ENCODE measurements at places on chromosomes 1 and 21.

- DNase-seq, result no peak
Observed at GRCh38 chr1:90955769-90956168, 66.1 kb downstream of the ZNF644 start.

DNA sequence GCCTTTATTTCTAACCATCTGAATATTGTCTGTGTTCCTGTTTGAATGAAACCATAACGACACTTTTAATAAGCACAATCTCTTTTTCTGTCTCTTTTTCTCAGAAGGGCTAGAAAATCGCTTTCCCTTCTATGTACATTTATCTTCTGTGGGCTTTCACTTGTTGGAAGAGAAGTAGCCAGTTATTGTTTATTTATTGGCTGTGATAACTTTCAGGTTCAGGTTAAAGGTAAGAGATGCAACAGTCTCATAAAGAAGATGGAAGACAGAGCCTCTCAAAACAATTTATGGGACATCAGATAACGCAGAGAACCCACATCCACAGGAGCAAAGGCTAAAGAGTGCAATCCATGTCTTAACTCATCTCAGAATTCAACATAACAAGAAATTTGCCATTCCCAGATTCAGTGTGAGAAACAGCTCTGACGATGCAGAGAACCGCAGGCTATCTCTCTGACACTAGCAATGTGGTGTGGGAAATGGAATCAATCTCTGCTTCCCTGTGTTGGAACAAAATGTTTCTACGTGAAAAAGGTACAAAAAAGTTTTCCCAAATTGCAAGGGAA, 4.1 kb upstream of the CD244 start:
- DNase-seq, result no peak

DNA sequence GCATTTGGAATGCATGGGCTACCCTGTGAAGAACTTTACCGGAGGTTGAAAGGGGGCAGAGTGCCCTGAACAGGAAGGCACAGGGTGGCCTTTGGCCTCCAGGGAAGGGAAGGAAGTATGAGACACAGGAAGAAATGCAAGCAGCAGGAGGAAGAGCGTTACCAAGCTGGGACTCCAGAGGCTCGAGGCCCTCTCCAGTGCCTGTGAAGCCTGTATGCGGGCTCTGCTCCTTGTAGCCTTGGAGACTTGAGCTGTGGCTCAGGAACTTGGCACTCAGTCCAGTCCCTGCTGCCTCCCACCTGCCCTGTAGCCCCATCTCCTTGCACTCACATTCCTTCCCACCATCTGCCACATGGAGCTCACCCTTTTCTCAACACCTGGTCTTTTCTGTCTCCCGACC, 33.5 kb upstream of the RNF19B start:
- DNase-seq, result no peak

GRCh38 chr1:161676441-161676840, 13.5 kb downstream of the FCGR2B start:
- no peak for DNase-seq

- no peak for DNase-seq
Observed at GRCh38 chr21:33840771-33841170, 74.8 kb downstream of the ATP5PO start.

DNA sequence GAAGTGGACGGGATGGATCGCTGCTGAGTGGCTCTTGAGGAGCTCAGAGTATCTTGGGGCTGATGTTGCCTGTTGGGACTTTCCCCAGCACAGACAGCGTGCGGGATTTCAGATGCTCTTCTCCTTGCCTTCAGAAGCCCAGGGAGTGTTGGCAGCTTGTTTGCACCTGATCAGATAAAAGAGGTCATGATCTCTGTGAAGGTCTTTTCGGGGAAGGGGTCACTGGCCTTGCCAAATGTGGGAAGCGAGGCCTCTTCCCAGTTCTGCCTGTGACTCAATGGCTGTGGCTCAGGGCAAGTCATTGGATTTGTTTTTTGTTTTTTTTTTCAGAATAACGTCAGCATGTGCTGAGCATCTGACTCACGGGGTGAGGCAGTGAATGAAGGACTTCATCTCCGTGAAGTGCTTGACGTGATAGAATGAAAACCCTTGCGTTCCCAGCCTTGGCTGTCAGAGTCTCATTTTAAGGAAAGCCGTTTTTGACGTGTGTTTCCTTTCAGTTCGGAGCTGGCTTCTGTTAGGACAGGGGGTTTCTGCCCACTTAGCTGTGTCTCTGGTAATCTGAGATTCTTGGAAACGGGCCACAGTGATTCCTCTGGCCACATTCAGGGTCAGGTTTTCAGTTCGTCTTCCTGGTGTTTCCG, 46.7 kb downstream of the GALNT2 start:
- DNase-seq, result peak; percentile 18

- no peak for DNase-seq
Observed at GRCh38 chr1:212678456-212679410, 20.9 kb downstream of the BATF3 start.

- DNase-seq, result no peak
Observed at GRCh38 chr1:25066731-25067517, 136.8 kb upstream of the RUNX3 start.

DNA sequence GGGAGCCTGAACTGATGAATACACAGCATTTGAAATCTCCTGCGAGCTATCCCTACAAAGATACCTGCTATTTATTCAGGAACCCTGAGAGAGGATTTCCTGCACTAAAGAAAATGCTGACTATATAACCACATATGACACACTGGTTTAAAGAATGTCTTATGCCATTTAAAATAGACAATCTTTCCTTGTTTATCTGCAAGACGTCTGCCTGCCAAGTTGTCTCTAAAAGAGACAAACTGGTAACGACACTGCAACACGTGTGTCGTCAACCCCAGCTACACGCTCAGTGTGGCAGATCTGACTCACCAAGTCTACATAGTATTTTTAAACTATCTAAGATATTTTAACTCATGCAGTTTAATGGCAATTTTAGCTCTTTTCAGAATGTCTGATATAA, 42.7 kb downstream of the APP start:
- peak; percentile 77 for DNase-seq

DNA sequence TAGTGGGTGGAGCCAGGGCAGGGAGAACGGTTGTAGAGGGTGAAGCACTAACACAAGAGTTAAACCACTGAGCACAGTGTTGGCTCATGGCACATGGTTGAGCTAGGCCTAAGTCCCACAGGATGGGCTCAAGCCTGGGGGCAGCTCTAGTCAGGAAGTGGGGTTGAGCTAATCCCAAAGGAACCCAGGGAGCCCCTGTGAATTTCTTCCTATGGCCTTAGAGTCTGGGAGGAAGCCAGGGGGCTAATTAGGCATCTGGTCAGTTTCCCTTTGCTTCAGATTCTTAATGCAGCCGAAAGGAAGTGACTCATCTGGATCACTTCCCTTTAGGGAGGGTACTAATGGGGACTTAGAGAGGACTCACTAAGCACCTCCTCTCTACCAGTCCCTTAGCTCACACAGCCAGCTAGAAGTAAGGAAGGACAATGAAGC, 10.1 kb downstream of the CFAP45 start:
- peak; percentile 86 for DNase-seq

GRCh38 chr1:14580986-14581385, 17.5 kb upstream of the KAZN start:
- DNase-seq, result no peak

GRCh38 chr1:19621274-19621950, 22.7 kb upstream of the NBL1 start:
- no peak for DNase-seq

DNA sequence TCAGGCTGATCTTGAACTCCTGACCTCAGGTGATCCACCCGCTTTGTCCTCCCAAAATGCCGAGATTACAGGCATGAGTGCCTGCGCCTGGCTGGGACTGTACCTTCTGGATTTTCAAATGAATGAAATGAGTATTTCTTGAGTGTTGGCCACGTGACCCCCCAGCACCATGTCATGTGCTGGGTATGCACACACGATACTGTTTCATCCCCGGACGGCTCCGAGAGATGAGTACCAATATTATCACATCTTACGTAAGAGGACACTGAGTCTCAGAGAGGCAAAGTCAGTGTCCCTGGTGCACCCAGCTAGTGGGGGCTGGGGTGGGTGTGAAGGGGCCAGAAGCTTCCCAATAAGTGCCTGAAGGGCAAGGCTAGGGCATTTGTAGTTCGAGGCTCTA, 780 bp upstream of the CROCC start:
- no peak for DNase-seq

- DNase-seq, result no peak
Observed at GRCh38 chr1:25944986-25945385, 38.8 kb upstream of the STMN1 start.

DNA sequence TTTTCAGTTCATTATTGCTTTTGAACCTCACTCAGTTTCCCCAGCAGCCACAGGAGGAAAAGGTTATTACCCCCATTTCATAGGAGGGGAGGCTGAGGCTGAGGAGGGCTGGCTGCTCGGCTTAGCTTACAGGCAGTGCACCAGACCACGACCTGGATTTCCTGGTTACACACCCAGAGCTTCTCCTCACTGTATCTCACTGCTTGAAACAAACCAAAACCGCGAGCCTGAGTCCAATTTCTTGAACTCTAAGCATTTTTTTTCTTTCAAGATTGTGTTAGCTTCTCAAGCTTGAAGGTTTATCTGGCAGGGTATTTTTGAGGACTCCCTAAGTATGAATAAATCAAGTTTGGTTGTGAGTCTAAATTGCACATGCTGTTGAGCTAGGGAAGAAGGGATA, 188.9 kb upstream of the EDN2 start:
- peak; percentile 5 for DNase-seq

GRCh38 chr1:77756052-77756754, 3.4 kb downstream of the USP33 start:
- DNase-seq, result no peak

GRCh38 chr1:177922209-177922608, 47.6 kb downstream of the SEC16B start:
- DNase-seq, result no peak

GRCh38 chr1:94679332-94680038, 137.9 kb upstream of the F3 start:
- DNase-seq, result no peak

GRCh38 chr1:115088115-115088778, 1.1 kb downstream of the TSPAN2 start:
- DNase-seq, result no peak

GRCh38 chr21:15431053-15431452, 298.7 kb upstream of the USP25 start:
- DNase-seq, result no peak

GRCh38 chr1:160376525-160377131, 9.8 kb downstream of the NHLH1 start:
- peak; percentile 48 for DNase-seq

GRCh38 chr1:198121056-198121826, 35.6 kb upstream of the NEK7 start:
- peak; percentile 80 for DNase-seq

DNA sequence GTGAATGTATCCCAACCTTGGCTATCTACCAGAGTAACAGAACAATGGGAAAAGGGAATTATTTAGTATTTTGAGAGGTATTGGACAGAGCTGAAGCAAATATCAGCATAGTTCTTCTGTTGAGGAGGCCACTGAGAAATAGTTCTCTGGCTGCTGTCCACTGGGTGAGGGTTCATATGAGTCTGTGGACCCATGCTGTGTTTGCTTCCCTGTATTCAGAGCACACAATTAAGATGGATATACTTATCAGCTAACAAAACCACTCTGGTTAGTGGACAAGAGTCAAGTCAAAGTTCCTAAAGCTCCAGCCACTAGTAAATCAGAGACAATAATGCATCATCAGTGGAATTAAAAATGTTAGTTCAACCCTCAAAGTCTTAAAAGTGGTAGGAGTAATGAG, 66.1 kb downstream of the RGS18 start:
- no peak for DNase-seq

DNA sequence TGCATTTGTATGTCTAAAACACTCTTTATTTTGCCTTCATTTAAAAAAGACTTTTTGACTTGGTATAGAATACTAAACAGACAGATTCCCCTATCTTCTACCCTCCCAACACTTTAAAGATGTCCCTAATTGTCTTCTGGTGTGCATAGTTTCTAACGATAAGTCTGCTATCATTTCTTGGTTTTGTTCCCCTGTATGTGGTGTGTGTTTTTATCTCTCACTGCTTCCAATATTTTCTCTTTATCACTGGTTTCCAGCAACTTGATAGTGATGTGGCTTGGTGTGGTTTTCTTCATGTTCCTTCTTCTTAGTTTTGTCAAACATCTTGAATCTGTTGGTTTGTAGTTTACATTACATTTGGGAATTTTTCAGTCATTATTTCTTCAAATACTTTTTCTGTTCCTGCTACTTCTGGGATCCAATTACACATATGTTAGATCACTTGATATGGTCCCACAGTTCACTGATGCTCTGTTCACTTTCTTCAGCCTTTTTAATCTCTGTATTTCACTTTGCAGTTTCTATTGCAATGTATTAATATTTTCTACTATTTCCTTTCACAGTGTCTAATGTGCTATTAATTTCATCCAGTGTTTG, 23.2 kb downstream of the F5 start:
- no peak for DNase-seq

GRCh38 chr1:205224736-205225135, 3.0 kb upstream of the TMCC2 start:
- no peak for DNase-seq

- peak; percentile 6 for DNase-seq
Observed at GRCh38 chr1:2411801-2412394, 466 bp downstream of the PEX10 start.

All from RCC 7860 (cell line).